ENCODE measurements at places on chromosomes 1 and 21.
A peak's percentile ranks its signal among the peaks of the same experiment; 100 is the strongest.

DNA sequence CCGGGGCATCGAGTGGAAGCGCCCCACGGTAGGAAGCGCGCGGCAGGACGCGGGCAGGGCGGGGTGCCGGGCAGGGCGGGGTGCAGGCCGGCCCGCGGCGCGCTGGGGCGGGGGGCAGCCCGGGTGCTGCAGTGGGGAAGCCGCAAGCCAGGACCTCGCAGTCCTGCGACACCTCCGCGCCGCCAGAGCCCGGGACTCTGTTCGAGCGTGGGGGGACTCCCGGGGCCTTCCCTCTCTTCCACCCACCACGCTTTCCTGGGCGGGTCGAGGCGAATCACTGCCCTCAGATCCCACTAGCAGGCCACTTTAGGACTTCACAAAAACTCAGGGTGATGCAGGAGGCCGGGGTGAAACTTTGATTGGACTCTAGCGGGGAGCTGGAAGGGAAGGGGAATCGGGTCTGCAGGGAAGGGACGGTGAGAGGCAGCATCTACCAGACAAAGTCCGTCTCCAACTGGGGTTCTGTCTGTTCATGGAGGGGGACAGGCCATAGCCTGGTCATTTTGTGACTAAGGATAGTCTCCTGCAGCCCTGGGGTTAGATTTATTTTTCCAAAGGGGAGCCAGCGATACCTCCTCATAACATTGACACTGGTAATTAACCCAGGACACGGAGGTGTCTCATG is 623 bp downstream of the CAPN2 start:
- peak; percentile 53 for DNase-seq

DNA sequence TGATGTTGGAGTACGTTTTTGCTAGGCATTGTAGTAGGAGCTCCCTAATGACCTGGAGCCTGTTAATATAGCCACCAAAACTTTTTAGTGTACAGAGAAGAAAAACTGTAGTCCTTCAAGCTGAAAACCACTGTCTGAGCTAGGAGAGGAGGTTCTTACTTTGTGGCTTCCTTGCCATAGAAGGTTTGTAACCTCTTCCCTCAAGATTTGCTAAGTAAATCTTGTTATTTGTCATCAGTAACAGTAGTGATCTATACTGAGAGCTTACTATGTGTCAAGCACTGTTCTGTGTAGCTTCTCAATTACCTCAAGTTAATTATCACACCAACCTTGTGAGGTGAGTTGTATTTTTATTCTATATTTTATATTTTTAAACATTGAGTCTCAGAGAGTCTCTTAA is 21.2 kb upstream of the LRRC8C start:
- DNase-seq = no peak

DNA sequence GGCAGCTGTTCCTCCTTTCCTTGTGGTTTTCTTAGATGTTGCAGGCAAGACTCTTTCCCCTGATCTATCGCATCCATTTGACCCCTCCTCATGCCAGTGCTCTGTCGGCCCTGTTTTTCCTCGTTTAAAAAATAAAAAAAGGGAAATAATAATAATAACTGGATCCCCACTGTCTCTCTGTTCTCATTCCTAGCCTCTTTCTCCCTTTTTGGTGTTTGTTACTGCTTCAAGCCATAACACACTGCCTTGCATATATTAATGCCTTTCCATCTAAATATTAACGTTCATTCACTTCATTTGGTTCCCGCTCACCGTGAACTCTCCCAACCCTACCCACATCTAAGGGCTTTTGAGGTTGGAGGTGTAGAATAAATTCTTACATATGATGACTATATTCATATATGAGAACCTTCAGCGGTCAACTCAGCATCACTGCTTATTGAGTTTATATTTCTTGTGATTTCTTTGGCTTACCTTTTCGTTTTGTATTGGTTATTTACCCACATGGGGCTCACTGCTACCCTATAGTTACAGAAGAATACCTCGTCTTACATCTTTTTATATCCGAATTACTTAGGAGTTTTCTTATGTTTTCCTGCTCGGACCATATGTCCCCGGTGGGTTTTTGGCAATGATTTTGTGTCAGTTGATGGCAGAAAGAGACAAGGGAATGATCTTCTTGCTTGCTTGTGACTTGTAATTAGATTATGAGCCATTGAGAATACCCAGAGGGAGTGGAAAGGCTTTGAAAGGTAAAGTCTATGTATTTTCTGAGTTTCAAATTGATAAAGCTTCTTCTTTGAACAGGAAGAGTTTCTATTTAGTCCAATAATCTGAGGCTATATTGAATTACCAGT is 805 bp downstream of the ATG4C start:
- peak; percentile 12 for DNase-seq

DNA sequence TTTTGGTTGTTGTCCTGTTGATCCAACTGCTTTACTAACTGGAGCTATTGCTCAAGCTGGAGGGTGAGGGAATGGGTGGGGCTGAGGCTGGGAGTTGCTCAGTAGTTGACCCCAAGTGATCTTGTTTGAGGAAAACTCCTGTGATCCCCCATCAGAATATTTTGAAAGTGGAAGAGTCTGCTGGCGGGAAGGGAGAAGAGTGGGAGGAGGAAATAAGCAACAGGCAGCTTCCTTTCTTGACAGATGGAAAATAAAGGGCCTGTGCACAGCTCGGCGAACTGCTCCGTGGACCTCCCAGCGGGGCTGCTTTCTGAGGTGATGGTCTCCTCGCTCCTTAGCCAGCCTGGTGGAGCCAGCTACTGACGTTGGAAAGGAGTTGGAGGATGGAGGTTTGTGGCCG is 199.1 kb upstream of the LMO4 start:
- DNase-seq = no peak

DNA sequence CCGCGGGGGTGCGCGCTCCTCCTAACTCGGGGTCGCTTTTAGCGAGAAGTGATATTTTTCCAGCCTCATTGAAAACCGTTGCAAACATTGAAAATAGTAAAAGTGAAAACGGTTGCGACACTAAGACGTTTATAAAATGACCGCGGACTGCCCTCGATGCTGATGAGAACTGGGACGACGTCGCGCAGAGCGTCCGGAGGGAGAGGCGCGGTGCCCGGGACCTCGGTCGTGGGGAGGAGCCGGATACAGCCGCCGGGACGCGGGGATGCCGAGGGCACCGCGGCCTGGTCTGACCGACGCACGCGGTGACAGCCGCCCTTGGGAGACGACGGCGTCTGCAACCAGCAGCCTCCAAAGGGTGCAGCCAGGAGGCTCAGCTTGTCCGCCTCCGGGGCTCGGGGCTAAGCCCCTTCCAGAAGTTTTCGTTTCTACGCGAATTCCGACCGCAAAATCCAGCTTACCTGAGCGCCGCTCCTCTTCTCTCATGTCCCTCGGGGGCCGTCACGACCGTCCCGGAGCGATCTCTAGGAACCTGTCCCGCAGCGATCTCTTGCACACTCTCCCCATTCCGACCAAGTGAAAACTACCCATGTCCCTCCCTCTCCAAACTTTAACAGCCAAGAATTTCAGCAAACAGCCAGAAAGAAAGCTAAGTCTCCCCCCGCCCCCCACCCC is 144.4 kb upstream of the ETS2 start:
- peak; percentile 11 for DNase-seq

- no peak for DNase-seq
Measured at GRCh38 chr1:2049225-2049717, 940 bp upstream of the PRKCZ start.

DNA sequence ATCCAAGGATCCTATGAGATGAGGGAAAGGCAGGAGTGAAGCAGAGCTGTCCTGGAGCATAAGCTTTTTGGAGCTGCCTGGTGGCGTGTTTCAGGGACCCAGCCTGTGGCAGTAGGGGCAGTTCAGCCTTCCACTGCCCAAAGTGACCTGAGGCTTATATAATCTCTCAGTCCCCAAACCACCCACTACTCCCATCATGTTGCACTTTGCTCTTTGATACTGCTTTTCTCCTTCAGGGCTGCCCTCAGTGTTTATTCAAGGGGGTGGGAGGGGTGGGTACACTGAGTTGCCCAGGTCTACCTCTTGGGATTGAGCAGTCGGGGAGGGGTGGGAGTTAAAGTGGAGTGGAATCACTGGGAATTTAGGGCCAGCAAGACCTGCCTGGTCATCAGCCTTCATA is 9.3 kb downstream of the HCN3 start:
- no peak for DNase-seq

DNA sequence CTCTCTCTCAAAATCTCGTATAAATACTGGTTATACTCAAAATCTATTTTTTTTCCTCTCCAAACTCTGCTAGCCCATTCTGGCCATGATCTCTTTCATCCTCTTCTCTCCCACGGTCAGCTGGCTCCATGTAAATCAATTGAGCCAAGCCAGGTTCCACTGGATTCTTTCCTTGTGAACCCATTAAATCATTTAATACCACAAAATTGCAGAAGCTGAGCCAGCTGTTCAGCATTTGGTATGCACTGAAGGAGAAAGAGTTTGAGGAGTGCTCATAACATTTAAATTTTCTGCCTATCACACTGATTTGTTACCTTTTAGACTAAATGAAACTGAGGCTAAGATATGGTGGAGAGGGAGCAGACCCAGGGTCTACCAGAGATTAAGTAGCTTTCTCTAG is 29.1 kb upstream of the TADA1 start:
- no peak for DNase-seq

- DNase-seq = no peak
Measured at GRCh38 chr1:199574950-199575349, 452.6 kb upstream of the NR5A2 start.

All from A673 (cell line).